Cerebellar nuclear complex (tissue), 1 donor: ENCODE measurements at places on chromosomes 12 and 14.

DNA sequence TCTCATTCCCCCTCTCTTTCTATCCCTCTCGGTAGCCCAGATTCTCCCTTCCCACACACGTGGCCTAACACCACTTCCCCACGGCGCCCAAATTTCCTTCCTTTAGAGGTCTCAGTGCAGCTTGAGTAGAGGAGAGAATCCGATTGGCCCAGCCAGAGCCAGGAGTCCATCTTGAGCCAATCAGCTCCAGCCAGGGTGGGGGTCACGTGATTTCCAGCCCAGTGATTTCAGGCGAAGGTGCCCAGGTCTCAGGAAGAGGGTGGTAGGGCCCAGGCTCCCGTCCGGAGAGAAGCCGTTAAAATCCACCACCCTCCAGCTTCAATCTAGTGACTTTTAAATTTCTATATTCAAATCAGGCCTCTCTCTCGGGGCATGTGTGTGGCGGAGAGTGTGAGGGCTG, 45.2 kb upstream of the MYL2 start:
- DNase-seq: no peak

DNA sequence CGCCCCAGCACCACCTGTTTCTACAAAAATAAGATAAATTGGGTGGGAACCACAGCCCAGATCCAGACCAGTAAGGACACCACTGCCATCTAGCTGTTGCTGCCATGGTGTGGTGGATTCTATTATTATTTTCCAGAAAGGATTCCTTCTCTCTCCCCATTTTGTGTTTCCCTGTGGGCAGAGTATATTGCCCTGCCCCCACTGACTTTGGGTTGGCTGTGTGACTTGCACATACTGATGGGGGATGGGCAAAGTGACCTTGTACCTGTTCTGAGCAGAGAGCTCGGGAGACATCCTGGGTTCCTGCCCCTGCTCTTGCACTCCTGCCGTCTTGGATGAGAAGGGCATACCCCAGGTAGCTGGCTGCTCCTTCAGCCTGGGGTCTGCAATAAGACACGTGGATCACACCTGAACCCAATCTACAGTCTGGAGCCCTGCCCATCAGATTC, 24.3 kb downstream of the MOAP1 start:
- no peak for DNase-seq

GRCh38 chr14:33812181-33812580, 138.7 kb downstream of the EGLN3 start:
- no peak for DNase-seq

- DNase-seq: no peak
These were observed 18.7 kb upstream of the MLEC start for GRCh38 chr12:120668091-120668867.

- no peak for DNase-seq
These were observed 86.3 kb downstream of the KIF26A start for GRCh38 chr14:104224506-104225277.

DNA sequence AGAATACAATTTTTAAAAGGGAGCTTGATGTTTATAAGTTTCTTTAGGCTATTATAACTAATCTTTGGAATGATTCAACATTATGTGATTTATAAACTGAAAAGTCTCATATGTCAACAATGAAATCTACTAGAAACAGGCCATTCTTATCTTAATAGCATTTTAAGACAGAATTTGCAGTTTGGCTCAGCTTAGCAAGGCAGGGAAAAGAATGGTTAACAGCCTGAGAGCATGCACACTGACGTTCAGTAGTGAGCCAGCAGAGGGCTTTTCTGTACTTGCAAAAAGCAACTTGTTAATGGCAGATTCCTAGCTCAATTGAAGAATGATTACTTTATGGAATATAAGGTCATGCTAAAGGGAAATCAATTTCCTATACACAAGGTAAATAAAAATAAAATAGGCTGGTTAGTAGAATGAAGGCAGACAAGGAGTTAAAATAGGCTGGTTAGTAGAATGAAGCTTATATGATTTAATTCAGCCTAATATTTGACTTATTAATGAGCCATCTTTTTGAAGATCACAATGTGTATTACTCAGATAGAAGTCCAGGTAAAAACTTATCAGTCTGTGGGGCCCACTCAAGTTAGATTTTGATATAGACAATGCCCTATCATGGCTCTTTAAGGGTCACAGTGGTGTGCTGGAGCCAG, 95.9 kb downstream of the OTOGL start:
- DNase-seq: no peak

GRCh38 chr12:118544569-118544968, 168.2 kb downstream of the SUDS3 start:
- DNase-seq: no peak

- DNase-seq: no peak
These were observed 15.2 kb downstream of the PCBP2 start for GRCh38 chr12:53467082-53467481.

DNA sequence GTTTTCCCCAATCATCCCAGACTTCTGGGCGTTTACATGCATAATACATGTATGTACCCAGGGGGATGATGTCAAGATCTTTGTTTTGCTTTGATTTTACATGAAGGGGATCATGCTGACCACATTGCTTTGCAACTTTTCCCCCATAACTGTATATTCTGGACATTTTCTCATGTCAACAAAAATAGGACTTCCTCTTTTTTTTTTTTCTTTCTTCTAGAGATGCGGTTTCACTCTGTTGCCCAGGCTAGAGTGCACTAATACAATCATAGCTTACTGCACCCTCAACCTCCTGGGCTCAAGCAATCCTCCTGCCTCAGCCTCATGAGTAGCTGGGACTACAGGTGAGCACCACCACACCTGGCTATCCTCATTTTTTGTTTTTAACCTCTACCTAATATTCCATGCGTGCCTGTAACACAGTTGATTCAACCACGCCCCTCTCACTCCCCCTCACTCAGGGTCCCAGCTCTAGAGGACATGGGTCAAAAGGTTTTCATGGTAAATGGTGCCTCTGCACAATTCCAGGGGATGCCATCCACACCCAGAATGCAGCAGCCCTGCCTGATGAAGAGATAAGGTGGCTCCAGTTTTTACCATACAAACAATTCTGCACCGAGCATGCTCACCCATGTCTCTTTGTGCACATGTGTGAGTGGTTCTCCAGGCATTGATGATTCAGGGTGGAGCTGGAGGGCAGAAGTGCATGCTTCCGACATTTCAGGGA, 32.0 kb upstream of the CIPC start:
- DNase-seq: no peak

- no peak for DNase-seq
These were observed 191.9 kb downstream of the NUBPL start for GRCh38 chr14:31752867-31753661.

- no peak for DNase-seq
These were observed 26.9 kb downstream of the FBXW8 start for GRCh38 chr12:116937640-116938039.

GRCh38 chr12:80551897-80552296, 107.9 kb downstream of the PTPRQ start:
- DNase-seq: no peak

- DNase-seq: no peak
These were observed 424.2 kb downstream of the NOVA1 start for GRCh38 chr14:26173581-26174110.

DNA sequence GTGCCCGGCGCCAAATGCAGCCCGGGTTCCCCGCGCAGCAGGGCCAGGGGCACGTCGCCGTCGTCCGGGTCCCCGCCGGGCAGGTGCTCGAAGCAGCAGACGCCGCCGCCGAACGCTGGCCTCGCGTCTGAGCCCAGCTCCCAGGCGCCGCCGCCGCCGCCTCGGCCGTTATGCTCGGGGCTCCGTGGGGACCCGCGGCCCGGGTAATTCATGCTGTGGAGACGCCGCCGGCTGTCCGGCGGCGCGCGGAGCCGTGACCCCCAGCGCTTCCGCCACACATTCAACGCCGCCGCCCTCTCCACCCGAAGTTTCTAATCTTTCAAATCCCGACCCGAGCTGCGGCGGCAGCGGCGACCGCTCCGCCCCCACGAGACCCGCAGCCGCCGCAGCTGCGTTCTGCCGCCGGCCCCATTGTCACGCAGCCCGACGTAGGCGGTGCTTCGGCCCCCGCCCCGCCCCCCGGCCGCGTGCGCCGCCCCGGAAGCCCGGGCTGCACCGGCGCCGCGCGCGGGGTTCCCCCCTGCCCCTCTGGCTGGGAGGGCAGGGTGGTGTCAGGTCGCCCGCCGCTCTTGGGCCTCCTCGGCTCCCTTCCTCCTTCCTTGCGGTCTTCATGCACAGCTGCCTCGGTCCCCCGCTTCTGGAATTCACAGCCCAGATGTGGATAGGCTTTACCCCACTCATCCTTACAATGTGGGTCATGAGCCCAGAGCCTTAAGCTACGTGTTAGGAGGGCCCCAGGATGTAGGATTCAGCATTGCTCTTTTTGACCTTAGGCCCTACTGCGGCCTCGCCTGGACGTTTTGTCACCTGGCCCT, at the start of gene DDHD1:
Gene DDHD1, minus strand, starts transcription at position 437 of the 815 bp plus-strand sequence. Its CDS starts 225 bp downstream, at position 212.
- no peak for DNase-seq

DNA sequence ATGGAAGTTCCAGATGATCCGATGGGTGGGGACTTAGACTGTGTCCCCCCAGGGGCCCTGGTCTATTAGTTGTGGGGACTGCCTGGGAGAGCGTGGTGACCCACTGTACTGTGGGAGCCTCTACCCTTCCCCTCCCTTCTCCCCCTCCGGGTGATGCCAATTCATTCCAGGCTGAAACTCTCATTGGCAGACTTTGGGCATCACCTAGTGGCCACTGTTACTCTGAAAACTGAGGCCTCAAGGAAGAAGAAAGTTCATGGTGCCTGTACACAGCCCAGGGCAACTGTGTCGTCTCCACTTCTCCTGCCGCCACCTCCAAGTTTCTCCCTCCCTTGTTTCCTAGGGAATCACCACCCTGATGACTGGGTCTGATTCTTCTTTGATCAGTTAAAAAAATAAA, 173.6 kb upstream of the ALG10B start:
- DNase-seq: no peak

DNA sequence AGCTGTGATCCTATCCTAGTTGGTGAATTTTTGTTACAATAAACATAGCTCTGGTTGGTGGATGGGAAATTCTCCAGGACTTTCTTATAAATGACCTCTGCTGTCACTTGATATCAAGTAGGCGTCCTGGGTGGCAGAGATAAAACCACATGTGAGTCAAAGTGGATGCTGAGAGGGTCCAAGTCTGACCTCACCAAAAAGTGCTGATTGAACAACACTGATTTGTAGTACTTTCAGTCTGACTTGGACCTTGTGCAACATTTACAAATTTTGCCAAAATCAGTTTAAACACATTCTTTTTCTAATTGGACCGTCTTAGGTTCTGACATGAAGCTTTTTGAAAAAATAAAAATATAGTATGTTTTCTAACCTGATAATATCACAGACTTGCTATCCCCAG, 585.6 kb downstream of the GALC start:
- DNase-seq: no peak

DNA sequence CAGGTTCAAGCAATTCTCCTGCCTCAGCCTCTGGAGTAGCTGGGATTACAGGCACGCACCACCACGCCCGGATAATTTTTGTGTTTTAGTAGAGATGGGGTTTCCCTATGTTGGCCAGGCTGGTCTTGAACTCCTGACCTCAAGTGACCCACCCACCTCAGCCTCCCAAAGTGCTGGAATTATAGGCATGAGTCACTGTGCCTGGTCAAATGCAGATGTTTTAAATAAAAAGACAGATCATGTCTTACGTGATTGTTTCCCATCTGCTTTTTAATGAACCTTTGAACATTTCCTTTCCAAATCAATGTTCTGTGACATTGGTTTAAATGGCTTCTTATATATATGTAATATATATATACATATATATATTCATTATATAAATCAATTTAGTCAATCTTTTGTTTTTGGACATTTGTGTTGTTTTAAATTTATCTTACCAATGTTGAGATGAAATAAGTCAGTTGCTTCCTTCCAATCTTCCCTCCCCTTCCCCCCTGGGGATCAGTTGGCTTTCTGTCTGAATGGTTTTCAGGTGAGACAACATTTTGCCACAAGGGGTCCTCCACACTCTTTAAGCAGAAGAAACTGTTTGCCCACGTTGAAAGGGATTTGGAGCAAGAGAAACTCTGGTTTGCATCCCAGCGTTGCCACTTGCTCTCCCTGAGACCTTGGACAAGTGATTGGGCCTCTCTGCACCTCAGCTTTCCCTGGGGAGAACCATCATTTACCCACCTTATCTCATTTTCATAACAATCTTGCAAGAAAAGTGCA, 47.6 kb upstream of the RBM19 start:
- DNase-seq: no peak

DNA sequence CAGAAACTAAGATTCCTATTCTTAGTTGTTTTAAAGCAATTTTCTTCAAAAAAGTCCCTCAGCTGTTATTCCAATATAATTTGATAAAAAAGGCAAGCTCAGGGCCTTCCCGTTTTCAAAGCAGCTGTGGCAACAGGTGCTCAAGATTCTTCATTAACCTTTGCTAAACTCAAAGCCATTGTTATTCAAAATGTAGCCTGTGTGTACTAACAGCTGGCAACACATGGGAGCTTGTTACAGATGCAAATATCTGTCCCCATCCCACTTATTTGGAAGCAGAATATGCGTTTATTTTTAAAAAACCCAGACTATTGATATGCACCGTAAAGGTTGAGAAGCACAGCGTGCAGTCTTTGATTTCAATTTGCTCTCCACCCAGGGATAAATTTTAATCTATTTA, 210.4 kb upstream of the SYT10 start:
- no peak for DNase-seq

DNA sequence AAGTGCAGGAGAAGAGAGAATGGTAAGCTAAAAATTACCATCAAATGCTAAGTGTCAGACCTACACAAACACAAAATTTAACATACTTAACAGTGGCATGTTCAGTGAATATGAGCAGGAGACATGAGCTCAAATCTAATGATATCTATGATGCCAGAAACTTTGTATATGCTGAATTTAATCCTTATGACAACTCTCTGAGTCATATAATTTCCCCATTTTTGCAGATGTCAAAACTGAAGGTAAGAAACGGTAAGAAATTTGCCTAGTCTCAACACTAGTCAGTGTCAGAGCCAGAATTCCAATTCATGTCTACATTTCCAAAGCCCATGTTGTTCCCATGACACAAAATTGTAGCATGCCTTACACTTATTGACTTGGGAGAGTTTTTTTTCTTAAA, 375.8 kb downstream of the APAF1 start:
- no peak for DNase-seq

DNA sequence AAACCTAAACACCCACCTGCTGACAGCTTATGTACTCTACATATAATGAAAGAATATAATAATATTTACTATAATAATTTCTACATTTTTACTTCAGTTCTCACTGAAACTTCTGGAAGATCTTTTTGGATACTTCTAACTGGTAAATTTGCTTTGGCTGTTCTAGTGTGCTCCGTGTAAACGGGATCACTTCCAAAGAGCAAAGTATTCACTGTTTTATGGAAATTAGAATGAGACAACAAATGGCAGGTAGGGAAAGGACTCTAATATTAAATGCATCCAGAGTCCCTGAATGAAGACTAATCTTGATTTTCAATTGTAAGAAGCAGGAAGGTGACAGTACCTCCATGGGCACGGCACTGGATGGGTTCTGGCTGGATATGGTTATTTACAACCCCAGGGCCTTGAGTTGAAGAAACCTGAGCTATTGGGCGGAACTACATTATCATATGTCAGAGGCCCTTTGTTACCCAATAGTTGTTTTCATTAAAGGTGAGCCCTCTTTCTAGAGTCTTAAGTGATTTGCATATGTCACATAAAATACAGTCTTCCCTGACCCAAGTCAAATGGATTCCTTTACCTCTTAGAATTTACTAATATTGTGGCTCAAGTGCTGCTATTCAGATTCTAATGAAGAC, 10.7 kb downstream of the ERP29 start:
- no peak for DNase-seq
